ENCODE measurements at places on chromosomes 1 and 21.

GRCh38 chr1:47660622-47661021 lies 222.8 kb downstream of the FOXD2 start:
- DNase-seq = no peak

GRCh38 chr1:26305667-26306289 lies 658 bp downstream of the UBXN11 start:
- DNase-seq = no peak

DNA sequence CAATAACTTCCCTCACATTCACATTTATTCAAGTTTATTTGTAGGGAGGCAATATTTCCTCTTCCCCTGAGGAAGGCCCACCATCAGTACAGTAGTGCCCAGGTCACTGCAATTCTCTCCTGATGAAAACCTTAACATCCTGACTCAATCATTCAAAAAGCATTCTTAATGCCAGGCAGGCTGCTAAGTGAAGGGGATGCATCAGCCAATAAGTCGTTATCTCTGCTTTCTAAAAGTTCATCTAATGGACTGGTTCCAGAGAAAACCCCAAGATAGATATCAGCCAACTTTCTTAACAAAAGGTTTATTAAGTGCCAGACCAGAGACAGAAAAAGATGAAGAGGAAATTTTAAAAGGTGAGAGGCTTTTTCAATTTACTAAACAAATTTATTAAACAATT lies 17.3 kb downstream of the OTUD7B start:
- DNase-seq = no peak

GRCh38 chr1:78102916-78103315 lies 57.1 kb downstream of the GIPC2 start:
- no peak for DNase-seq

DNA sequence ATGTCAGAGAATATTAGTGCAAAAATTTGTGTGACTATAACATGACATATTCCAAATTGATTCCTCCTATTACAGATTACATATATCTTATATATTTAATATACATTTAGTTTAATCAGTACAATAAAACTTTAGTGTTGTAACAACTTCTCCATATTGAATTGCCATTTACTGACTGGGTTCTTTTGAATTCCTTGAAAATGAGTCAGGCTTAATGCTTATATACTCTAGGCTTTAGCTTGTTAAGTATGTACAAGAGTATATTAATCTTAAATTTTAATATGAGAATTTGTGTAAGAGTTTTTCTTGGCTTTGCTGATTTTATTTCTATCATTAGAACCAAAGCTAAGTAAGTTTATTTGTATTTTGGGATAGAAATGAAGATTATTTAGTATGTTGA lies 40.3 kb downstream of the XPR1 start:
- DNase-seq = no peak

GRCh38 chr21:42523941-42524340 lies 10.3 kb downstream of the SLC37A1 start:
- no peak for DNase-seq
